ENCODE measurements at places on chromosomes 16 and 17.

GRCh38 chr16:50605733-50606430 is 57.7 kb downstream of the NKD1 start:
- DNase-seq, result no peak

GRCh38 chr17:7897773-7898172 is 9.2 kb downstream of the CHD3 start:
- DNase-seq, result no peak

DNA sequence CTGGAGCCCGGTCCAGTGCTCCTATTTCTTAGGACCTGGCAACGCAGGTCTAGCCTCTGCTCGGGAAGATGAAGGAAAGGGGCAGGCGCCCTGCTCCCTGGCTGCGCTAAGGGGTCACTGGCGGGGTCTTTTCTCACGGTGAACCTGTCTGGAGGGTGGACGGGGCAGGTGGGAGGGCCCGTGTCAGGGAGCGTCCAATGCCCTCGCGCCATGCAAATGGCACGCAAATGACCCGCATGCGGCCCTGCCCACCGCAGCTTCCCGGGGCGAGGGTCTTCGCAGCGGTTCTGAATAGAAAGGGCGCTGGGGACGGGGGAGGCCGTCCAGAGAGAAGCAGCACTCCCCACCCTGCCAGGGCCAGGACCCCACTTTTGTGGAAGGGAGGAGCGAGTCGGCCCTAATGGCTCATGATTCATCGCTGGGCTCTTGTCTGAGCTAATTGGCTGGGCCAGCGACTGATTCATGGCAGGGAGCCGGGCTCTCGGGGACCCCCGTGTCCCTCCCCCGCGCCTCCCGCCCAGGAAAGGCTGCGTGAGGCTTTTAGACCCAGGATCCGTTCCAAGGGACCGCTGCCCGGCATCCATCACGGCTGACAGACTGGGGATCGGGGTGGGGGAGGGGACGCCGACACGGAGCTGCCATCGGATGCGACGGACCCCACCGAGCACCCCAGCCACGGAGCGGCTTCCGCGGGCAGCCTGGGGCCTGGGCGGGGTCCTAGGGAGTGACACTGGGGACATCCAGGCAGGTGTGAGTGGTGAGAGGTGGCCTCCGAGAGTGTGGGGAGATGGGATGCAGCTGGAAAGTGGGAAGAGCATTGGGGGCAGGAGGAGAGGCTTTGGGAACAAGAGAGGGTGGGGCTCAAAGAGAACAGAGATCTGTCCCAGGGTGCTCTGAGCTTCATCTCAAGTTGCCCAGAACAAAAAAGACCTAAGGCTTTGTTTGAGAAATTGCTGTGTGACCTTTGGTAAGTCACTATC is 25.0 kb upstream of the NGFR start:
- no peak for DNase-seq

DNA sequence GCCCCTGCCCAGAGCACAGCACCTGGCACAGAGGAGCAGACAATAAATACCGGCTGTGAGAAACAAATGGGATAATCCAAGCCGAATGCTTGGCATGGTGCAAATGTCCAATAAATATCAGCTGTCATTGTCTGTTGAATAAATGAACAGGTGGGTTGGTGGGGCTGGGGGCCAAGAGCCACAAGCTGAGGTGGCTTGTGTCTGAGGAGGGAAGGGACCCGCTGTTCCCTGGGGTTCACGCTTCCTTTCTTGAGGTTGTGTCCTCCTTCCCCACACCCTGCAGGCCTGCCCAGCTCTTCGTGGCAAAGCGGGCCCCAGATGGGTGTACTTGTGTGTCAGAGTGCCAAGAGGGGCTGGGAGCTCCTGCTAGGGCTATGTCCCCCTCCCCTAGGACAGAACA is 38.6 kb downstream of the ARHGAP27 start:
- no peak for DNase-seq

- DNase-seq, result no peak
These were observed 18.5 kb downstream of the CRLF3 start for GRCh38 chr17:30805944-30806456.

DNA sequence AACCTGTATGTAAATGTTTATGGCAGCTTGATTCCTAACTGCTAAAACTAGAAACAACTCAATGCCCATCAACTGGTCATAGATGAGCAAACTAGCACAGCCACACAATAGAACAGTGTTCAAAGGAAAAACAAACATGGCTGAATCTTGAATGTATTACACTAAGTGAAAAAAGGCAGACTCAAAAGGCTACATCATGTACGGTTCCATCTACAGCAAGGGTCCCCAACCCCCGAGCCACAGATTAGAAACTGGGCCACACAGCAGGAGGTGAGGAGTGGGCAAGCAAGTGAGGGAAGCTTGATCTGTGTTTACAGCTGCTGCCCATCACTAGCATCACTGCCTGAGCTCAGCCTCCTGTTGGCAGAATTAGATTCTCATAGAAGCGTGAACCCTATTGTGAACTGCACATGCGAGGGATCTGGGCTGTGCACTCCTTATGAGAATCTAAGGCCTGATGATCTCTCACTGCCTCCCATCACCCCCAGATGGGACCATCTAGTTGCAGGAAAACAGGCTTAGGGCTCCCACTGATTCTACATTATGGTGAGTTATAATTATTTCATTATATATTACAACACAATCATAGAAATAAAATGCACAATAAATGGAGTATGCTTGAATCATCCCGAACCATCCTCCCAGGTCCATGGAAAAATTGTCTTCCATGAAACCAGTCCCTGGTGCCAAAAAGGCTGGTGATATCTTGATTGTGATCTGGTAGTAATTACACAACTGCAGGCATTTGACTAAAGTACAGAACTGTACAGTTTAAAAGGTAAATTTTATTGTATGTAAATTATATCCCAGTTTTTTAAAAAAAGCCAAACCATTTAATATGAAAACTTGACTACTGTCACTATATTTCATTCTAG is 7.7 kb downstream of the CEP20 start:
- DNase-seq, result no peak

DNA sequence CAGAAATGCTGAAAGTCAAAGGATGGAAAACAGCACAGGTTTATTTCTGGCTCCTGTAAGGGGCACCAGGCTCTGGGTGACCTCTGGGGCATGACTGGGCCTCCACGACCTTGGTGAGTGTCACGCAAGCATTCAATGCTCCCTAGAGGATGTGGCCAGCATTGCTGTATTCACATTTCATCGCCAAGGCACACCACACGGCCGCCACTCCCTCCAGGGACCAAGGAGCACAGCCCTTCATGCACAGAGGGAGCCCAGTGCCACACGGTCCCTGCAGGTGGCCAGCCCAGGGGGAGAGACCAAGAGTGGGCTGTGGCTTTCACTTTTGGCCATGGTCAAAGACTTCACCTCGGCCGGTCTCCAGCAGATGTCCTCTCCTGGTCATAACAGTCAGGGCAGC is 137.4 kb upstream of the TNRC6C start:
- DNase-seq, result no peak

DNA sequence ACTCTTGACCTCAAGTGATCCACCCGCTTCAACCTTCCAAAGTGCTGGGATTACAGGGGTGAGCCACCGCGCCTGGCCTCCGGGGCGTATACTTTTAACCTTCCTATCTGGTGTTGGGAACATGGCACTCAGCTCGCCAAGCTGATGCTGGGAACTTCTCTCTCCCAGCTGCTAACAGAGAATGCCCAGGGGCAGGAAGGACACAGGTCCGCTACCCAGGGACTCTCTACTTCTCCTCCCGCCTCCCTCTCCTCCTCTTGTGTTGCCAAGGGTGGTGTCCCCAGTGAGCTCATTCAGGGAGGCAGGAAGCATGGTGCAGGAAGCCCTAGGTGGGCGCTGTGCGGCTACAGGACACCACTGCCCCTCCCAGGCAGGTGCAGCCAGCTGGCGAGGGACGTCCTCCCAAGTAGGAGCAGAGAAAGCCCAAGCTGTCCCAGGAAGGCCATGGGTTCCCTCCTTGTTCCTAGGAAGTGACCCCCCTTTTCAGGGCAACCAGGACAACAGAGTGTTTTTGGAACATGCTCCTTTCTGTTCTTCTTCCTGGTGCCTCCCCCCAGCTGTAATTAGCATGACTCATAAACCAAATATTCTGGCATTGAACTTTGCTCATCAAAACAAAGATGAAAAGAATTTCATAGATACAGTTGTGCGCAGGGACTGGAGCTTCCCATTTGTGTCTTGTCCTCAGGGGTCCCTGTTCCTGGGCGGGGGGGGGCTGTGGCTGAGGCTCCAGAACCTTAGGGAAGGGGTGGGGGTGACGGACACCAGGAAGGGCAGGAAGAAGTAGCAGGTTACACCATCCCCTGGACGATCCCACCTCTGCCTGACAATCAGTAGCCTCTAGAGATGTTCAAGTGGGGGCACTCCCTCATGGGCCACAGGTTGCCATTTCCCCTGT is 2.7 kb downstream of the C1QTNF1 start:
- no peak for DNase-seq

DNA sequence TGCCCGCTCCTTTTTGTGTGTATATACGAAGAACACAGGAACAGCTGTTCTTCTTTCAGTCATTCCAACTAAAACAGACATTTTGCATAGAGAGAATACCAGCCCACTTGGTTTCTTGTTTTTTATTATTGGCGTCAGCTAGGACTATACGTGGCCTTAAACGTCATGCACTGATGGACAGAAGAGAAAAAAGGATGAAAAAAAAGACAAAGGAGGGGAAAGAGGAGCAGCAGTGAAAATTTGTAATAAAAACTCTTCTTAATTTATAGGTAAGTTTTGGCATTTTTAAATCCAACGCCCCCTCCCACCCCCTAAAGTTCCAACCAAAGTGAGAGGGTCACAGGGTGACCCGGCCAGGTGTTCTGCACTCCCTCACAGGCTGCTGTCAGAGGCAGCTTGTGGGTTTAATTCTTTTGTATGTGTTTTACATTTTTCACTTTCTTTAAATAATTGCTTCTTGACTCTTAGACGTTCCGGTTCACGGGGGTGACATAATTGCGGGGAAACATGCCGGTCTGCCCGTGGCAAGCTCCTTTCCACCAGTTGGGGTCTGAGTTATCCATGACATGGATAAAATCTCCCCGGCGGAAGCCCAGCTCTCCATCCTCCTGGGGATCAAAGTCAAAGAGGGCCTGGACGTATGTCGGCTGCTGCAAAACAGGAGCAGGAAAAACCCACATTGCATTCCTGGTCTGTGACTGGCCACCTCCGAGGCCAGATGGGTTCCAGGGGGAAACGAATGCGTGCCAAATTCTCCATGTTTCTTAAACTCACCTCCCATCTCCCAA is 30.9 kb upstream of the SLC25A19 start:
- DNase-seq, result no peak

GRCh38 chr16:31179219-31179746 is 656 bp upstream of the FUS start:
- DNase-seq, result no peak

GRCh38 chr17:1486802-1487695 is 5.4 kb downstream of the MYO1C start:
- DNase-seq, result peak; percentile 43

GRCh38 chr16:27853101-27853500 is 210.4 kb downstream of the GSG1L start:
- no peak for DNase-seq

- DNase-seq, result no peak
These were observed 19.8 kb downstream of the HOXB1 start for GRCh38 chr17:48510761-48511604.

DNA sequence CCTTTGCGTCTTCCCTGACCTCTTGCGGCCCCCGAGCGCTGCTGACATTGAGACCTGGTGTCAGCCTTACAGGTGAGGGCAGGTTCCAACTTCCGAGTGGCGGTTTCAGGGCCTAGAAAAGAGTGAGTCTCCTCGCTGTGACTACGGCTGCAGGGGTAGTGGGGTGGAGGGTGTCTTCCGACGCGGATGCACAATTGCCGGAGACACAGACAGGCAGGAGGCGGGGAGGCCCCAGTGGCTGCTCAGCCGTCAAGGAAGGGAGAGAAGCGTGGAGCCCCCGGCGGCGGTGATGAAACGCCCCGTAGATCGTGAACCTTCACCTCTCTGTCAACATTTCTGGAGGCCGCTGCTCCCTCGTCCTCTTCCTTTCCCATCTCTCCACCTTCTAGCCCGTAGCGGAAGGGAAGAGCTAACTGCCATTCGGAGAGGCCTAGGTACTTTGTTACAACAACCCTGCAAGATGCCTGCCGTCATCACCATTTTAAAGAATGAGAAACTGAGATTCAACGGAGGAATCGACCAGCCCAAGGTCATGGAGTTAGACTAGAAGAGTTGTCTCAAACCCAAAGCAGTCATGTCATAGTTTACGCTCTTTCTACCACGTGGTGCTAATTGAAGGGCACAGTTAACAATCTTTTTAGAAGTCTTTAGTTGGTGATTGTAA is 485 bp downstream of the DNAJA3 start:
- DNase-seq, result peak; percentile 27

DNA sequence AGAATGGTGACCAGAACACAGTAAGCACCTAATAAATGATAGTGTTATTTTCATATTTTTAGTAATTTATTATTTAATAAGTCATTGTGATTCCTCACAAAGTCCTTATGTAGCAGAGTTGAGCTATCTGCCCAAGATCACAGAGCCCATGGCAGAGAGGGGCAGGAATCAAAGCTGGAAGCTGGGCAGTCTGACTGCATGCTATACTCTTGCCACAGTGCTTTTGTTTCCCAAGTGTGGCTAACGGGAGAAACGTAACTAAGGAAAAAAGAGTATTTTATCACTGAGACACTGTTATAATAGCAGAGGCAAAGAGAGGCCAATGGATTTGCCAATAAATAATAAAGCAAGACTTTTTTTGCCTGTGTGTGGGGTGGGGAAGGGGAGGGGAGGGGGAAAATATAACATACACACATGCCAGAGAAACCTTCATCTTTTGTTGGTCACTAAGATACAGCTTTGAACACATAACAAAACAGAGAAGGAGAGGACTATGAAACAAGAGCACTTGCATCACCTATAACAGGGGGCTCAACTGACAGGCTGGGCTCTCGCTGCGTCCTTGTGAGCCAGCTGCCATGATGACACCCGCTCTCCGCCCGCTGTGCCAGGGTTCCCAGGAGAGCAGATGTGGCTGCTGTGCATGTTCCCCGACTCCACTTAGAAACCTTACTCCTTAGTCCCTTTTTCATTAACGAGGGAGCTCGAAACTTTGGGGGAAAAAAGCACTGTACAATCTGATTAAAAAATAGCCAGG is 10.1 kb downstream of the CSNK2A2 start:
- no peak for DNase-seq

- peak; percentile 26 for DNase-seq
These were observed 11.9 kb upstream of the COL1A1 start for GRCh38 chr17:50213026-50214022.

- no peak for DNase-seq
These were observed 2.6 kb downstream of the HNF1B start for GRCh38 chr17:37742116-37742761.

DNA sequence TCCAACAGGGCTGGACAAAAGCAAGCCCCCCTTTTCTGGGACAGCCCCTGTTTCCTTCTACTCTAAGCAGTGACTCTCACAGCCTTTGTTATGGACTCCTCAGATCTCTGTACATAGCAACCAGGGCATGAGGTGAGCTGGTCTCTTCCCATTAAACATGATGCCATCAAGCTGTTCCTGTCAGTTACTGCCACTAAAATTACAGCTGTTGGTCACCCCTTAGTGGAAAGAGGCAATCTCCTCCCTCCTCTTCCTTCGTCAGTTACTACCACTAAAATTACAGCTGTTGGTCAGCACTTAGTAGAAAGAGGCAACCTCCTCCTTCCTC is 95.2 kb upstream of the SMIM36 start:
- no peak for DNase-seq

GRCh38 chr17:57478478-57479250 is 222.3 kb downstream of the MSI2 start:
- DNase-seq, result no peak

GRCh38 chr17:32484628-32485027 is 2.2 kb upstream of the CDK5R1 start:
- no peak for DNase-seq

Measured in stimulated activated CD4-positive, alpha-beta T cell treated with anti-CD3 and anti-CD28 coated beads, Interleukin-1b, Interleukin-23, amount 100 ng/mL, for 24 hours (primary cell).